ENCODE measurements at places on chromosomes 6 and 20. TPM values are rescaled to one million over a fixed set of nuclear protein-coding genes. Genes with fewer than 3 reads are reported as not detected.

GRCh38 chr6:93972791-93973190 is 553.4 kb upstream of the EPHA7 start:
- no peaks in the 10 kb centered on the region for H3K36me3 ChIP-seq
- H3K27me3 ChIP-seq: no peaks in the 10 kb centered on the region
- DNase-seq: no peak
- no peaks in the 10 kb centered on the region for H3K4me1 ChIP-seq
- no peak overlapping the region for H3K4me3 ChIP-seq
- H3K27ac ChIP-seq: no peak overlapping the region

GRCh38 chr20:49497398-49497669 is 14.9 kb upstream of the KCNB1 start:
- H3K36me3 ChIP-seq: no peaks in the 10 kb centered on the region
- H3K4me3 ChIP-seq: no peak overlapping the region
- H3K27me3 ChIP-seq: no peaks in the 10 kb centered on the region
- no peaks in the 10 kb centered on the region for H3K4me1 ChIP-seq
- H3K27ac ChIP-seq: no peak overlapping the region
- DNase-seq: no peak

GRCh38 chr6:129183187-129183591 is 300.3 kb downstream of the LAMA2 start:
- H3K27ac ChIP-seq: no peak overlapping the region
- no peaks in the 10 kb centered on the region for H3K27me3 ChIP-seq
- no peak overlapping the region for H3K4me3 ChIP-seq
- no peaks in the 10 kb centered on the region for H3K4me1 ChIP-seq
- DNase-seq: no peak

DNA sequence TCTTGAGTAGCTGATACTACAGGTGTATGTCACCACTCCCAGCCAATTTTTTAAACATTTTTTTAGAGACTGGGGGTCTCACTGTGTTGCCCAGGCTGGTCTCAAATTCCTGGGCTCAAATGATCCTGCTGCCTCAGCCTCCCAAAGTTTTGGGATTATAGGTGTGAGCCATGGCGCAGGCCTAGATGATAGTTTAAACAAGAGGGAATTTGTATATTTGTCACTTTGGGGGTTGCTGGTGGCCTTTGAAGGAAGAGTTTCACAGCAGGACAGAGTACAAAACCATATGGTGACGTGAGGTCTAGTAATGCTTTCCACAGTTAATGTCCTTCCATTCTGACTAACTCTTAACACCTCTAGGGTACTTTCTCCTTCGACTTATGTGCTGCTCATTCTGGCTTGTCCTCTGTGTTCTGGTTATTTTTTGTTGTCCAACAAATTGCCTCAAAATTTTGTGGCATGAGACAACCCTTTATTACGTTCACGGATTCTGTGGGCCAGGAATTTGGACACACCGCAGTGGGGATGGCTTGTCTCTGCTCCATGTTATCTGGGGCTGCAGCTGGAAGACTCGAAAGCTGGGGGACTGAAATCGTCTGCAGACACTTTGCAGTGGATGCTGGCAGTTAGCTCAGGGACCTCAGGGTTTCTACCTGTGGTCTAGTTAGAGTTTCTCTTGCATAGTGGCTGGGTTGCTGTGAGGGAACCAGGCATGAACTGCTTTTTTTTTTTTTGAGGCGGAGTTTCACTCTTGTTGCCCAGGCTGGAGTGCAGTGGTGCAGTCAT is 23.0 kb upstream of the IER3 start:
- H3K27me3 ChIP-seq: no peaks in the 10 kb centered on the region
- no peak overlapping the region for H3K27ac ChIP-seq
- H3K4me1 ChIP-seq: peaks cover 26% of the 10 kb centered on the region
- H3K36me3 ChIP-seq: no peaks in the 10 kb centered on the region
- DNase-seq: no peak

SALL4 gene
- not detected for total RNA-seq

- peaks cover 20% of the 10 kb centered on the region for H3K36me3 ChIP-seq
- H3K27me3 ChIP-seq: no peaks in the 10 kb centered on the region
- H3K4me3 ChIP-seq: peak overlapping the region; percentile 90
- no peak for DNase-seq
- H3K27ac ChIP-seq: peak overlapping the region; percentile 96
These were observed 1.3 kb downstream of the FLOT1 start for GRCh38 chr6:30741063-30741779.

DNA sequence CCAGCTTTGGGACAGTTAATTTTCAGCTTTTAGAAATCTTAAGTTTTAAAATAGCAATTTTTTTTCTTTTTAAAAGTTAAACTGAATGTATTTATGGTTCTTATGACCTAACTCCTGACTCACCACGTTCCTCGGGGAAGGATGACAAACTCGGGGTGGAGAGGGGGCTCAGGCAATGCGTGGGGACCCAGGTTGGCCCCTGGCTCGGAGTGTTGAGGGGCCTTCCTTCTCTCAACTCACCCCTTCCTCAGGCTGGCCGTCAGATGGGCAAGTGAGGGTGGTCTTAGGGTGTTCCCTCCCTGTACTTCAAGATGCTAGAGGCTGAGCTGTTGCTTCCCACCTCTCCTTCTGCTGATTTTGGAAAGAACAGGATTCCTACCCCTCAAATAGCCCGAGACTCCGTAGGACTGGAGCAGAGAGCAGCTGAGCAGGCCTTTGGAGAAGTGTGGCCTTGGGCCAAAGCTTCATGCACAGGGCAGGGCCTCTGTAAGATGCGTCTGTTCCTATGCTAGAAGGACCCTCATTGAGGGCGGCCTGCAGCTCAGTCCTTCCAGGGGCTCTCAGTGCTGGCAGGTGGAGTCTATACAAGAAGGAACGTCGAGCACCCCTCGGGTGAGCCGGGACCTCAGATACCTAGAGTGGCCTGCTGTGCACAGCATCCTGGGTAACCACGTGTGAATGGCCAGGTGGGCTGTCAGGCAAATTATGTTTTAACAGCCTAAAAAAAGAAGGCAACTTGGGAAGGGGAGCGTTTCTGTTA is 79.3 kb downstream of the TCP11 start:
- H3K36me3 ChIP-seq: peaks cover 21% of the 10 kb centered on the region
- H3K27ac ChIP-seq: no peak overlapping the region
- H3K4me3 ChIP-seq: no peak overlapping the region
- H3K4me1 ChIP-seq: peaks cover 6% of the 10 kb centered on the region
- no peaks in the 10 kb centered on the region for H3K27me3 ChIP-seq

- H3K36me3 ChIP-seq: no peaks in the 10 kb centered on the region
- no peaks in the 10 kb centered on the region for H3K4me1 ChIP-seq
- H3K27me3 ChIP-seq: no peaks in the 10 kb centered on the region
- no peak for DNase-seq
These were observed 67.0 kb downstream of the RSPO3 start for GRCh38 chr6:127185437-127185995.

BTN1A1 gene
- not detected for total RNA-seq

EYA2 gene
- 7.0 TPM for total RNA-seq

DNA sequence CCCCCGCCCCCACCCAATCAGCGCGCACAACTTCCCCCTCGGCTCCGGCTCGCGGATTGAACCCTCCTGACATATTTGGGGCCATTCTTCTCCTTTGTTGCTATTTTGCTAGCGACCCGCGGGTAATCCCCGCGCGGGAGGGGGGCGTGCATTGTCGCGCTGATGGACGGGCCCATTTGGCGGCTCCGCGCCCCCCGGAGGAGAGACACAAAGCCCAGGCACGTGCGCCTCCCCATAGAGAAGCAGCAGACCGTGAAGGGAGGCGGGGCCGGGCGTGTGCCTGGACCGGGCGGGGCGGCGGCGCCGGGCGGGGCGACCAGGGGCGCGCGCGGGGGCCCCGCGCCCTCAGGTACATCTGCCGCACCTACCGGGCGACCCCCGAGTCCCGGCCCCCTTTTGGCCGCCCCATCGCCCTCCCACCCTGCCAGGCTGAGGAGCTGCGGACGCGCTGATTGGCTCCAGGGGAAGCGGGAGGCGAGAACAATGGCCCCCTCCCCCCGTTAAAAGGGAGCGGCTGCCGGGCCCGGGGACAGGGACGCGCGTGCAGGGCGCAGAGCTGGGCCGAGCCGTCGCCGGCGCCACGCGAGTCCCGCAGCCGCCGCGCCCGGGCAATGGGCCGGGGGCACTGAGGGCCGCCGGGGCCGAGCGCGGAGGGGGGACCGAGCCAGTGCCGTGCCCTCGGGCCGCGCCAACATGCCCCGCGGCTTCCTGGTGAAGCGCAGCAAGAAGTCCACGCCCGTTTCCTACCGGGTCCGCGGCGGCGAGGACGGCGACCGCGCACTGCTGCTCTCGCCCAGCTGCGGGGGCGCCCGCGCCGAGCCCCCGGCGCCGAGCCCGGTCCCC is at the start of gene INSM1:
INSM1 (plus strand) TSS at position 530 of the 843 bp plus-strand sequence; CDS start at position 694, 164 bp downstream.
- peaks cover 36% of the 10 kb centered on the region for H3K4me1 ChIP-seq
- H3K4me3 ChIP-seq: peak within 1 kb of the TSS; percentile 35
- no peaks in the 10 kb centered on the region for H3K36me3 ChIP-seq
- no peaks in the 10 kb centered on the region for H3K27me3 ChIP-seq
- DNase-seq: peak; percentile 75

ULBP3 gene
- not detected for total RNA-seq

EMILIN3 gene
- total RNA-seq: 0.20 TPM

DNA sequence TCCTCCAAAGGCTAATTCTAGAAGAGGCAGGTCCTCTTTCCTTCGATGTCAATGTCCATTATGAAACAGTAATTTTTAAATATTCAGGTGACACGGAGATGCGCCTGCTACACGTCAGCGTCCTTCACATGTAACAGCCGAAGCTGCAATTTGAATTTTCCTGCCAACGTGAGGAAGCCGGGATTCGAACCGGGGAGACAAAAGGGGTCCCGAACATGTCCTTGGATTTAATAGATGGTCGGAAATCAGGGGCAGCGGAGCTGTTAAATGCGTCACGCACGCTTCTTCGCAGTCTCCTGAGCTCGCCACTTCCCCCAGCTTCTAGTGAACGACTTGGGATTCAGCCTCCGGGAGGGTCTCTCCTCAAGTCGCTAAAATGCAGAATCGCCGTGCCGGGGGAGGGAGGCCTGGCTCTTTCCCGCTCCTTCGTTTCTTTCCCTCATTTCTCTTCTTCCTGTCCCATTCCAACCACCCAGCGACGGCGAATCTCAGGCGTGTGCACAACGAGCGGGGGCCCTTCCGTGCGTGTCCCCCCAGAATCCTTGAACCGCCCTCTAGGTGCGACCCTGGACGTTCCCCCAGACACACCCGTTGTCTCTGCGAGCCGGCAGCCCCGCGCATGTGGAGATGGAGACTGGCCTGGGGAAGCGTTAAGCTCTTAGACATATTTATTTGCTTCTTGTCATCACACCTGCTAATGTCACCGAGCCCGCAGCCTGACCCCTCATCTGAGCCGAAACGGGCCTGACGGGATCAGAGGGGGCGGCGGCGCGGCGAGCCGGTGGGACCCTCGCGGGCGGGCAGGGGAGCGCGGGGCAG is 1.3 kb upstream of the FOXC1 start:
- H3K4me3 ChIP-seq: peak overlapping the region; percentile 59
- no peaks in the 10 kb centered on the region for H3K36me3 ChIP-seq
- H3K4me1 ChIP-seq: peaks cover 62% of the 10 kb centered on the region
- H3K27me3 ChIP-seq: peaks cover 88% of the 10 kb centered on the region
- H3K27ac ChIP-seq: no peak overlapping the region

DNA sequence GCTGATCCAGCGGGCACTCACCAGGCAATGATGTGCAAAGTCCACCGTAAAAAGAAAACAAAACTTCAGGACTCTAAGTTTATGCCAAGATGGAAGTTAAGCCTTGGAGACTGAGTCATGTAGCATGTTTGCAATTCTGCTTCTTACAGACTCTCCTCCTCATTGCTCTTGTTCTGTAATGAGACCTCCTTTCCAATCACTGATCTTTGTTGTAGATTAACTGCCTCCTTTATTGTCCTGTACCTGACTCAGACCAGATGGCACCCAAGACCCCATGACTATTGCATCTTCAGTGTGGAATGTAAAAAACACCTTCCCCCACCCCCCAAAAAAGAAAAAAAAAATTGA is 11.2 kb downstream of the NEU1 start:
- H3K27ac ChIP-seq: no peak overlapping the region
- no peaks in the 10 kb centered on the region for H3K4me1 ChIP-seq
- H3K4me3 ChIP-seq: no peak overlapping the region
- no peaks in the 10 kb centered on the region for H3K36me3 ChIP-seq

DNA sequence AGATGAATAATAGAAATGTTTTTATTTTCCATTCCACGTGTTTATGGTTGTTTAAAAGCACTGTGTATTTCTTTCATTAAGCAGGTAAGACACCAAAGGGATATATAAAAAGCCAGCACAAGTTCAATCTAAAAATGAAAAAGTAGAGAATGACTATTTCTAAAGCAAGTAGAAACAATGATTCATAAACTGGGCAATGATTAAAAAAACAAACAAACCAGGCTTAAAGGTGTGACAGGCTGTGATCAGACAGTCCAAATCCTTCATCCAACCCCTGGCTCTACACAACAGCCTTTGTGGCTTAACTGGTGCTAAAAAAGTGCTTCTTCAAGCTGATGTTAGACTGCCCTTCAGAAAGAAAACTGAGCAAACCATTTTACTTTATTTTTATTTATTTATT is 45.7 kb upstream of the TSHZ2 start:
- H3K4me3 ChIP-seq: no peak overlapping the region
- H3K27me3 ChIP-seq: no peaks in the 10 kb centered on the region
- no peak for DNase-seq
- H3K4me1 ChIP-seq: peaks cover 7% of the 10 kb centered on the region

GRCh38 chr6:16681260-16681873 is 79.9 kb downstream of the ATXN1 start:
- H3K4me1 ChIP-seq: peaks cover 35% of the 10 kb centered on the region
- no peaks in the 10 kb centered on the region for H3K36me3 ChIP-seq
- H3K4me3 ChIP-seq: no peak overlapping the region
- DNase-seq: no peak
- peak overlapping the region; percentile 26 for H3K27ac ChIP-seq

GRCh38 chr6:28400122-28400451 is 540 bp upstream of the ZSCAN12 start:
- H3K4me3 ChIP-seq: peak overlapping the region; percentile 55
- no peak for DNase-seq
- H3K36me3 ChIP-seq: peaks cover 28% of the 10 kb centered on the region
- H3K4me1 ChIP-seq: peaks cover 14% of the 10 kb centered on the region

PRRT1 gene
- 6.3 TPM for total RNA-seq
